ENCODE measurements at places on chromosomes 3 and 15.
A peak's percentile ranks its signal among the peaks of the same experiment; 100 is the strongest.

- DNase-seq: no peak
These were observed 2.3 kb upstream of the DNAH1 start for GRCh38 chr3:52313774-52314188.

DNA sequence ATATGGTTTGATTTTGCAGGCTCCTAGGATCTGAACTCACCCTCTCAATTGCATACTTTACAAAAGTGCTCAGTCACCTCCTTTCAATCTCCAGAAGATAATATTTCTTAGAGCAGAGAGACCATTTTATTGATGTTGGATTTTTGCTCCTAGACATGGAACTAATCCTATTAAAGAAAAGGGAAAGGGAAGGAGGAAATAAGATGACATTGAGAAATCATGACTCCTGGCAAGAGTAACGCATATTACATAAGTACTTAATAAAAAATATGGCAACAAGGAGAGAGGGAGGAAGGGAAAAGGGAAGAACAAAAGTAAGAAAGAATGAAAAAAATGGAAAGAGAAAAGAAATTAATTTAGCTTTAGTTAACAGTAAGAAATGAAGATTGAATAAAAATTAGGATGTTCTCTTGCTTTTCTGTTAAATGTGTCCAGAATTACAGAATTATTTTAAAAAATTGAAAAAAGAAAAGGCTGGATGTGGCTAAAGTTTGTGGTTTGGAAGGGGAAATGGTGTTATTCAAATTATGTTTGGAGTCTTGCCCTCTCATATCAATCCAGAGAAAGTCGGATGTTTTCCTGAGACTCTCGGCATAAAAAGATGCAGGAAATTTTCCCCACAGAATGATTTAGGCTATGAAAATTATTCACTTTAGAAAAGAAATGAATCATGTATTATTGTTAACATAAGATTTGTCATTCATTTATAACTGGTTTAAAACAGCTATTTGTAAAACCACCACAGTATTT lies 474.0 kb downstream of the FGF12 start:
- no peak for DNase-seq

GRCh38 chr15:66833371-66833770 lies 131.3 kb downstream of the SMAD6 start:
- DNase-seq: no peak

DNA sequence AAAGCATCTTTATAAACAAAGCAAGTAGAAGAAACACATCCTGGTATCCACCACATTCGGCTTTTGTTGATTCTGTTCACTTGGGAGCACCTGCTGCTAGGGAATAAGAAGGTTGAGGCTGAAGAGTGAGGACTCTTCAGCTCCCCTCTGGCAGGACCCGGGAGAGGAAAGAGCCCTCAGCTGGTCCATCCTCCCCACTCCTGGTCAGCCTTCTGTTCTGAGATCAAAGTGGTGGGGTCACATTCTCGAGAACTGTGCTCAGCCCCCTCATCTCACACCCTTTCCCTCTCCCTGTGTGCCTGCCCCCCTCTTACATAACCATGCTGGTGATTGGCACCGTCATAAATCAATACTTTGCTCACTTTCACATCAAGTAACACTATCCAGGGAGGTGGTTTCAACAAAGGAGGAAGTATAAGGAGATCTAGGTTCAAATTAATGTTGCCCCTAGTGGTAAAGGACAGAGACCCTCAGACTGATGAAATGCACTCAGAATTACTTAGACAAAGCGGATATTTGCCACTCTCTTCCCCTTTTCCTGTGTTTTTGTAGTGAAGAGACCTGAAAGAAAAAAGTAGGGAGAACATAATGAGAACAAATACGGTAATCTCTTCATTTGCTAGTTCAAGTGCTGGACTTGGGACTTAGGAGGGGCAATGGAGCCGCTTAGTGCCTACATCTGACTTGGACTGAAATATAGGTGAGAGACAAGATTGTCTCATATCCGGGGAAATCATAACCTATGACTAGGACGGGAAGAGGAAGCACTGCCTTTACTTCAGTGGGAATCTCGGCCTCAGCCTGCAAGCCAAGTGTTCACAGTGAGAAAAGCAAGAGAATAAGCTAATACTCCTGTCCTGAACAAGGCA lies at the start of gene NR1I2:
NR1I2 (plus strand) TSS at position 772 of the 869 bp plus-strand sequence.
- no peak for DNase-seq

- no peak for DNase-seq
These were observed 24.8 kb upstream of the BOC start for GRCh38 chr3:113186566-113186965.

- no peak for DNase-seq
These were observed 3.0 kb upstream of the CPEB1 start for GRCh38 chr15:82650046-82650670.

- DNase-seq: no peak
These were observed 20.3 kb upstream of the PPP4R2 start for GRCh38 chr3:72976281-72976741.

GRCh38 chr3:193945143-193945542 lies 190.8 kb upstream of the HES1 start:
- no peak for DNase-seq

- no peak for DNase-seq
These were observed 78.7 kb upstream of the KCNMB2 start for GRCh38 chr3:178457511-178457910.

DNA sequence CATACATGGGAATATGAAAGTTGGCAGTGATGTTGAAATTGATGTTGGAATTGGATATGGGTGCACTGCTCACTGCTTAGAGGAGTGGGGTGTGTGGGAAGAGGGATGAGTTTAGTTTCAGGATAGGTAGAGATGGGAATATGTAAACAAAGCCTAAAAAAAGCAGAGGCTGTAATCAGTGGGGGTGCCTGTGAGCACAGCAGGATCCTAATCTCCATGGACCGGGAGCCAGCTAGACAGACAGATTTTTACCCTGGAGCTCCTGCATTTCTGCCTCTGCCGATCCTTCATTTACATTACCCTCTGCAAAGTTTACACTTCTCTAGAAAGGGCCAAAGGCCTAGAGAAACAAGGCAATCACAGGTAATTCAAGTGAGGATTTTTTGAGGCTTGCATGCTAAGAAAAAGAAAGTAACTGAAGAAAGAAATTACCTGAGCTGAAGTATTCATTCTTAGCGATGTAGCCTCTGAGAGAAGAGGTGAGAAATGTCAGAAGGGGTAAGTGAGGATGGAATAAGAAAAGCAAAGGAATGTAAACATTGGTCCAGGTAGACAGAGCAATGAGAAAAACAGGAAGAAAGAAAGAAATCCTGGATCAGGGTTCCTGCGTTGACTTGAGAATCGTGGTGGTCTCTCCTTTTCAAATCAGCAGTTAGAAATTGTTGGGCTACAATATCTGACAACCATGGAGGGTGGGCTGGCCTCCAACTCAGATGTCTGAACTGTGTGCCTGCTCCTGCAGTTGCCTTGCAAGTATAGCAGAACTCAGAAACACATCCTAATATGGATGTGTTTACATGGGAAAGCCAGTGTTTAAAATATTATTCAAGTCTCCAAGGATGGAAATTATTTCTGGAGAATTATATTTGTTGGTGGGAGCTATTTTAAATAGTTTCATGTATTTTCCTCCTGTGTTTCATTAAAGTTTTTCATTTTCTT lies 79.8 kb downstream of the CRTC3 start:
- no peak for DNase-seq

- DNase-seq: no peak
These were observed 207.9 kb upstream of the SLC2A2 start for GRCh38 chr3:171234298-171235010.

DNA sequence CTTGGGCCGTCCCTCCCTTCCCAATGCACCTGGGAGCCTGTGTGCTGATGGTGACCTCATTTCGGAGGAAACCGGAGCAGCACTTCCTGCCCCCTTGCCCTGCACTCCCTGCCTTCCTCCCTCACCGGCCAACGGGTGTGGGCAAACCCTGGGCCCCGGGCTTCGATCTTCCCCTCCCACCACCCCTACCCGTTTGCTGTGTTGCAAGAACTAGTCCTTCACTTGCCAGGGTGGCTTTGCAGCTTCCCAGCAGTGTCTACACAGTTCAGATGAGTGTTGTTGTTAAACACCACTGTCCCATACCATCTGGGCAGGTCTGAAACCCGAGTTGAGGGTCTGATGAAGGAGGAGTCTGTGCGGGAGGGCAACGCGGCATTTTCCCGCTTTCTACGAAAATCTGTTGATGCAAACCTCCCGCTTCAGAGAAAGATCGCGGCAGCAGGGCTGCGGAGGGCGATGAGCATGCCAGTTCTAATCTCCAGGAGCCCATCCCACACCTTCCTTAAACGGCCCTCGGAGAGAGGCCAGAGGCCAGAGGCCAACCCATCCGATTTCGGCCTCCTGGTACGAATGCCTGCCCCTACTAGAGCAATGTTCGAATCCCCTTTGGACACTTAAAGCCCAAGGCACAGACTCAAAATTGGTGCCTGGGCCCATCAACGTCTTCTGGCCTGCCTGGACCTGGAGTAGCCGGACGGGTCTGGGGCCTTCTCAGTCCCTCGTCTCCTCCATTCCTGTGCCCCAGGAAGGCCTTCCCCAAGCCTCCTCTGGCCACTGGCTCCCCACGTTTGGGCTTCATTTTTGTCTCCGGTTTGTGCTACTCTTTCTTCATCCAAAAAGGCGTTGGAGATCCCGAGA lies 35.7 kb upstream of the POLG start:
- no peak for DNase-seq

DNA sequence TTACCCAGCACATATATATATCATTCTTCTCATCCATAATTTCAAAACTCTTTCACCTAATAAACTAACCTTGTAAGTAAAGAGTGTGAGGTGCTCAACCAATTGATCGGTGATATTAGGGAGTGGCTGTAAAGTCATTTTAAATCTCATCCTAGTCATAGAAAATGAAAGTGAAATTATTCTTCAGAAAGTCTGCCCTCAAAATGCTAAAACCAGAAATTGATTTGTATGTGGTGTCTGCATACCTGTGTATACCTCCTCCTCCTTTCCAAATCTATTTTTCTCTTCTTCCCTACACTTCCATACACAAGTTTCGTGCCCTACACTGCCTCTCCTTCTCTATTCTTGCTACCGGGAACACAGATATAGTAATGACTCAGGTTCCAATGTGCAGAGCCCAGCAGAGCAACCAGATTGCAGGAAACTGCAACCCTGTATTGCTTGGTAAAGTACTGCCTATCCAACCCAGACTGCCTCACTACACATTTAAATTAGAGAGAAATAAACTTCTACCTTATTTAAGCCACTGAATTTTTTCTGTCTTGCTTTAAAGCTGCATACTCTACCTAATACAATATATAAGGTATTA lies 7.4 kb upstream of the TBC1D5 start:
- DNase-seq: no peak

DNA sequence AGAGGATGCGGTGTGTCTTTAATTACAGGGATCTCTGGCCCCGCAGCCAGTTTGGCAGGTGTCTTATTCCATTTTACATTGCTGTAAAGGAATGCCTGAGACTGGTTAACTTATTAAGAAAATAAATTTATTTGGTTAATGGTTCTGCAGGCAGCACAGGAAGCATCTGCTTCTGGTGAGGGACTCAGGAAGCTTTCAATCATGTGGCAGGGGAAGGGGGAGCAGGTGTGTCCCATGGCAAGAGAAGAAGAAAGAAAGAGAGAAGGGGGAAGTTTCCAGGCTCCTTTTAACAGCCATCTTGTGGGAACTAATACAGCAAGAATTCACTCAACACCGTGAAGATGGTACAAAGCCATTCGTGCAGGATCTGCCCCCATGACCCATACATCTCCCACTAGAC lies 128.0 kb upstream of the CRBN start:
- no peak for DNase-seq

DNA sequence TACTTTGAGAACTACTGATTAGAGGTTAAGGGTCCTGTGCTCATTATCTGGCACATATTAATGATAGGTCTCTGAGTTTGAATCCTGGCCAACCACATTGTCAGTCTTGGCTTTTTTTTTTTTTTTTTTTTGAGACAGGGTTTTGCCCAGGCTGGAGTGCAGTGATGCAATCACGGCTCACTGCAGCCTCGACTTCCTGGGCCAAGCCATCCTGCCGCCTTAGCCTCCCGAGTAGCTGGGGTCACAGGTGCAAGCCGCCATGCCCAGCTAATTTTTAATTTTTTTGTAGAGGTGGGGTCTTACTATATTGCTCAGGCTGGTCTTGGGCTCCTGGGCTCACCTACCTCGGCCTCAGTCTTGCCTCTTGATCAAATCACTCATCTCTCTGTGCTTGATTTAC lies 547 bp upstream of the PCCB start:
- DNase-seq: no peak

DNA sequence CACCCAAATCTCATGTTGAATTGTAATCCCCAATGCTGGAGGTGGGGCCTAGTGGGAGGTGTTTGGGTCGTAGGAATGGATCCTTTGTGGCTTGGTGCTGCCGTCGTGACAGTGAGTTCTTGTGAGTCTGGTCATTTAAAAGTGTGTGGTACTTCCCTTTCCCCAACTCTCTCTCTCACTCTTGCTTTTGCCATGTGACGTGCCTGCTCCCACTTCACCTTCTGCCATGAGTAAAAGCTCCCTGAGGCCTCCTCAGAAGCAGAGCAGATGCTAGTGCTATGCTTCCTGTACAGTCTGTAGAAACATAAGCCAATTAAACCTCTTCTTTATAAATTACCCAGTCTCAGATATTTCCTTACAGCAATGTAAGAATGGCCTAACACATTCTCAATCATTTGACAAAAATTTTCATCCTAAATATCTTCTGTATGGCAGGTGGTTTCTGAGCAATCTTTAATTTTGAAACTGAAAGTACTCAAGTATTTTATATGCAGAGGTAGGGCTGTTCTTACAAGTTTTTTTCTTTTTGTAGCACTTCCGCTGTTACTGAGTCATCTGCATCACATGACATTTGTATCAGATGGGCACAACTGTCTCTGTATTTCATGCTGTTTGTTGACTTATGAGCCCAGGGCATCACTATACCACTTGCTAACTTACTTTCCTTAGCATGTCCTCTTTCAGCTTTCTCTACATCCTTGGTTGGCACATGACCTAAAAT lies 8.8 kb downstream of the RPL39L start:
- peak; percentile 26 for DNase-seq

- DNase-seq: no peak
These were observed 52.3 kb downstream of the PGPEP1L start for GRCh38 chr15:98955331-98955730.

GRCh38 chr3:111726788-111727305 lies 131.7 kb upstream of the ZBED2 start:
- DNase-seq: no peak

DNA sequence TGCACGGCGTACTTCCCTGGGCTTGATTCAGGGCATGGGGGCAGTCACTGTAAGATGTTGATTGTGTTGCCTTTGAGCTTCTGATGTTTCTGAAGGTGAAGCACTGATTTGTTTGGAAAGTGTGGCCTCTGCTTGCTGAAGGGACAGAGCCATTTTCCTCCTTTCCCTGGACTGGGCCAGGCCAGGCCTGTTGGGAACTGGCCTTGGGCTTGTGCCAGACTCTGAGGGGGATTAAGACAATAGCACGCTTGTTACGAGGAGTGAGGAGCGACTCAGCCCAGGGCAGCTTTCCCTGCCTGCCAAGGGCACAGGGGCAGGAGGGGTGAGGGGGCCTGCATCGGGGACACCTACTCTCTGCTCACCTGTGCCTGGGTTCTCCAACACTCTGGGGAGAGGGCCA lies 42.9 kb downstream of the LINGO1 start:
- no peak for DNase-seq

GRCh38 chr15:77476995-77477394 lies 56.3 kb downstream of the HMG20A start:
- no peak for DNase-seq
